ENCODE measurements at places on chromosomes 5 and 9.

DNA sequence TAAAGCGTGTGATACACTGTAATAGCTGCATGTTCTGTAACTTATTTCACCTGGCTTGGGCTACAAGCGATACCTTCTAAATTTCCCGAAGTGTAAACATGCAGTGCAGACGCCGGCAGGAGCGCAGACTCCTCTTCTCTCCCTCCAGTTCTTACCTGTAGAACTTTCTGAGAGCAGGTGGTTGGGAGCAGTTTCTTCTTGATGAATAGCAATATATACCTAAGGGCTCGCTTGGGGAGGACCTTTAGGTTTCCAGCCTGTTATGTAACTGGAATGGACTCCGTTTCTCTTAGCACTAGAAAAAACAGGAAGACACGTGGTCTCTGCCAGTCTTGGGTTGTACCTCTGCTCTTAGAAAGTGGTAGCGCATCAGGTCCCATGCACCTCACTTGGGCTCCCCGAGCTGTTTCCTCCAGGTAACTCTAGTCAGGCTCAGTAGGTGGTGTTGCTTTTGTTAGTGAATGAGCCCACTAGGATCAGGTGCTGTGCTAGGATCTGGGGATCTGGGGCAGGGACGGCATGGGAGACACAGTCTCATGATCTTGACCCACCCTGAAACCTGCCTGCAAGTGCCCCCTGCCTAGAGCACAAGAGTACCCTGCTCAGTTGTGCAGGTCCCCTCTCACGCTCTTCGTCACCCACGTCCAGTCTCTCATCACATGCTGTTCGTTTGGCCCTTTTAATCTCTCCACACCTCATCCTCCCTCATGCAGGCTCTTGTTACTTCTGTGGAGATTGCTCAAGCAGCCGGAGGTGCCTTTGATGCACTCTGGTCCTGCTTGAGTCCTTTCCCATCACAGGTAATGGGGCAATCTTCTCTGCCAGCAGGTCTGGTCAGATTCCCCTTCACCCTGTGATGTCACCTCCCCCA, 2.8 kb downstream of the TENT4A start:
- DNase-seq = no peak

DNA sequence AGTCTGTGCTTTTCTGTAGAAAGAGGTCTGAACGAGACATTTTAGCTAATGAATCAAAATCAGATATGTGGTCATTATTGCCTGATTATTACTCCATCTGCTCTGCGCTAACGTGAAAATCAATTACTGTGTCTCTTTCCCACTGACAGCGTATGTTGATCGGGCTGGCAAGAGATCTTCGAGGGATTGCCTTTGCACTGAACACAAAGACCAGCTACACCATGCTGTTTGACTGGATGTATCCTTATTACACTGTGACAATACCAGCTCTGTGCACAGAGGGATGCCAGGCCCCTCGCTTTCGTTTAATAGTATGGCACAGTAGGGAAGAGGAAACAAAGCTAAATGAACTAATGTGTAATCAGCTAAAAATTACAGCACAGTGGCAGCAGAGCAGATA, 103.7 kb upstream of the TLX3 start:
- DNase-seq = no peak

DNA sequence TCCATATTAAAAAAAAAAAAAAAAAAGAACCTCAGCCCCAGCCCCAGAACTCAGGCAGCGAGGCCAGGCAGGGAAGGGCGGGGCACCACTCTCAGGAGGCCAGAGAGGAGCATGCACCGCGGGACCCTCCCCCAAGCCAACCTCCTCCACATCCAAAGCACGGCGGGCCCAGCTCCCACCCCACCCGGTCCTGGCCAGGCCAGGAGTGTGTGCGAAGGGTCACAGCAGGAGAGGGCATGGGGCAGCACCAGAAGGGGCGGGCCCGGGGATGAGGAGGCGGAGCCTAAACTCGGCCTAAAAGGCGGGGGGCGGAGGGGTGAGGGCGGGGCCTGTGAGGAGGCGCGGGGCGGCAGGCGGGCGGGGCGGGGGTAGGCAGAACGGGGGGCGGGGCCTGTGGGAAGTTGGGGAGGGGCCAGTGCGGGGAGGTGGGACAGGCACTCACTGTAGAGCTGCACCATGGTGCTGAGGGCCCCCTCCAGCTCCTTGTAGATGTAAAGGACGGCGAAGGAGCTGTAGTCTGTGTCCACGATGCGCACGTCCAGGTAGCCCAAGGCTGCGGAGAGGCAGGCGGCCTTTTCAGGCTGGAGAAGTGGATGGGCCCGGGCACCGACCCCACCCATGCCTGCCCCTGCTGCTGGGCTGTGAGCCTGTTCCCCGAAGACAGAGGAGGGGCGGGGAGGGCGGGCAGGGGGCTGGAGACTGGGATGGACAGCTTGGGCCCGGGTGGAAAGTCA, 1.2 kb downstream of the LCN15 start:
- DNase-seq = peak; percentile 89

DNA sequence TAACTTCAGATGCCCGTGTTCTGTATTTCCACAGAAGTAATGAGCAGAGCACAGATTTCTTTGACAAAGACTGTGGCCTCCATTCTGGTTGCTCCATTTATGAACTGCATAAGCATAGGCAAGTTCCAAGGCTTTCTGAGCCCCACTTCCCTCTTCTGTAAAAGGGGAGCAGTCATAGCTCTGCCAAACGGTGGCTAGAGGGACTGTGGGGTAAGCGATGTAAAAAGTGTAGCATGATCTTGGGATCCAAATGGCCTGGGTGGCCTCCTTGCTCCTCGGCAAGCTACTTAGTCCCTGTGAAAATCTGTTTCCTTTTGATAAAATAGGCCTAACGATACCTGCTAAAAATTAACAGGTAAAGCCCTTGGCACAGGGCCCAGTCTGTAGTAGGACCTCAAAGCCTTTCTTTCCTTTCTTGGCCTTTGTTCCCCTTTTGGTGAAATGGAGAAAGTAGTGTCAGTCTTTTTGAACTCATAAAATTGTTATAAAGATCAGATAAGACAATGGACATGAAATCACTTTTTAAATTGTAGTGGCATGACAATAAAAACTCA, 646.6 kb downstream of the ACTL7B start:
- no peak for DNase-seq

GRCh38 chr5:20656262-20656661, 668.3 kb upstream of the CDH18 start:
- no peak for DNase-seq

DNA sequence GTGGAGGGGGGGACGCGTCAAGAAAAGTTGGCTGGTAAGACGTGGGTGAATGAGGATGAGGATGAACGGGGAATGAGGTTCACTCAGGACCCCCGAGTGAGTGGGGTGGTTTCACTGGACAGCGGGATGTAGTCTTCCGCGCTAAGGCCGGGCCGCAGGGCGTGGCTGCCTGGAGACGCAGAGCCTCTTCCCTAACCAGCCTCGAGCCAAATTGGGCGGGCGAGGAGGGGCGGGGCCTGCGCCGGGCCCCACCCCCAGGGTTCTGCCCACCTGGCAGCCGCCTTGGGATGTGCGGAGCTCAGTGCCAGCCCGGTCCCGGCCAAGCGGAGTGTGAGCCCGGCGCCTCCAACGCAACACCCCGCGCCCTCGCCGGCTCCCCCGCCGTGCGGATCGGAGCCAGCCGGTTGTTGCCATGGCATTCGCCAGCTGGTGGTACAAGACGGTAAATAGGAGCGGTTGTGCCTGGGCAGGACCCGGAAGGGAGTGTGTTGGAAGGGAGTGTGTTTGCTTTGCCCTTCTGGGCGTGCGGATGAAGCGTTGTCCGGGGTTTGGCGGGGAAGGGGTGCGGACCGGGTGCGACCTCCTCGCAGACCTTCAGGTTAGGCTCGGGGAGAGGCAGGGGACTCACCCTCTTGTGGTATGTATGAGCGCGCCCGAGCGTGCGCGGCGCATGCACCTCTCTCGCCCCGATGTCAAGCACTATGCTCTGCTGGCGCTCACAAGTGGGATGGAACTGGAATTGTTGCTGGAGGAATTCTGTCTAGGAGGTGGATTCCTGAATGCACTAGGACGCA, 746 bp downstream of the CAST start:
- DNase-seq = peak; percentile 69

GRCh38 chr5:68432682-68433081, 217.1 kb downstream of the PIK3R1 start:
- no peak for DNase-seq

DNA sequence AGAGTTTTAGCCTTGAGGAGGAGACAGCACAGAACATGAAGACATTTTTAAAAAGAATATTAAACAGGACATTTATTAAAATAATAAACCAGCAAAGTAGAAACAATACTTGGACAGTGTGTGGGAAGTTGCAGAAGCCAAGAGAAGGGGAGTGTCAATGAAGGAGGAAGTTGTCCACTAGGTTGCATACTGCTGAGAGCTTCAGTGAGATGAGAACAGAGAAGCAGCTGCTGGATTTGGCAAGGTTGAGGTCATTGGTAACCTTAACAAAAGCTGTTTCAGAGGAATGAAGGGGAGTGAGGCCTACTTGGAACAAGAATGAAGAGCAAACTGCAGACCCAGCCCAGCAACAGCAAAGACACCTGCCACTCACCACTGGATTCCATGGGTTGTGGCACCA, 11.4 kb downstream of the BHMT start:
- peak; percentile 38 for DNase-seq

GRCh38 chr9:34989946-34990635, 546 bp downstream of the DNAJB5 start:
- no peak for DNase-seq

DNA sequence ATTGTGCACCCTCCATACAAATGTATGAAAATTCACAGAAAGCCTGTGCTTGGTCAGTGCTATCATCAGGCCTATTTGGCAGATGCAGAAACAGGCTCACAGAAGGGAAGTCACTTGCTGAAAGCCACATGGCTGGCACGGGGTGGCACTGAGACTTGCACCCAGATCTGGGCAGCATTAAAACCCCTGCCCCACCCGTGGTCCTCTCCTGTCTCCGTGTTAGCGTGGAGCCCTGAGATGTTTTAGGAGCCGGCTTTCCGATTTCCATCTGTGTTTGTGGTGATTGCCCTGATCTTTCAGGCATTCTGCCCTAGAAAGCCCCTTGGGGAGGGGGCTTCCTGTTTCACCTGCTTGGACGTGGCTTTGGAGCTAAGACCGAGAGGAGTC, 102.2 kb upstream of the IER5L start:
- no peak for DNase-seq

- DNase-seq = no peak
Observed at GRCh38 chr9:131867611-131868192, 127.8 kb upstream of the RAPGEF1 start.

- DNase-seq = no peak
Observed at GRCh38 chr5:15483351-15484097, 16.5 kb upstream of the FBXL7 start.

- no peak for DNase-seq
Observed at GRCh38 chr5:10106285-10106684, 143.4 kb downstream of the ATPSCKMT start.

GRCh38 chr9:76687861-76688391, 76.3 kb upstream of the PCA3 start:
- DNase-seq = no peak

- no peak for DNase-seq
Observed at GRCh38 chr5:122126756-122127321, 2.5 kb upstream of the ZNF474 start.

- DNase-seq = no peak
Observed at GRCh38 chr5:140340605-140341121, 5.7 kb downstream of the HBEGF start.

GRCh38 chr9:65400886-65401285, 115.9 kb upstream of the FOXD4L5 start:
- no peak for DNase-seq

Measured in hematopoietic multipotent progenitor cell treated with erythropoietin and hydrocortisone succinate and interleukin-3 and kit ligand, for 6 days (in vitro differentiated cells).